ENCODE measurements at places on chromosomes 2 and 18.

DNA sequence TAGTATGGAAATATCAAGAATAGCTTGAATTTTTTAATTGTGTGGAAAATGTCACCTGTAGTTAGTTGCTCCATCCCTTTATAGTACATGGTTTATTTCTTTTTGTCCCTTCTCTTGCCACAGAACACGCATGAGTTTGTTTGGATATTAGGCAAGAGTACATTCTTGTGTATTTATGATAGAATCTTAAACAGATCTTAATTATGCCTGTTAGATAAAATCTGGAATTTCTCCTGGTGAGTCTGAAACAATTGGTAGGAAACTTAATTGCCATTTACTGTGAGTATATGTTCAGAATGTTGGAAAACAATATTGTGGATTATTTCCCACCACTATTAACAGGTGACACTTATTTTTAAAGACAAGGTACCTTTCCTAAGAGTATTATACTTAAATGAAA lies 30.2 kb upstream of the CABYR start:
- no peak for DNase-seq

DNA sequence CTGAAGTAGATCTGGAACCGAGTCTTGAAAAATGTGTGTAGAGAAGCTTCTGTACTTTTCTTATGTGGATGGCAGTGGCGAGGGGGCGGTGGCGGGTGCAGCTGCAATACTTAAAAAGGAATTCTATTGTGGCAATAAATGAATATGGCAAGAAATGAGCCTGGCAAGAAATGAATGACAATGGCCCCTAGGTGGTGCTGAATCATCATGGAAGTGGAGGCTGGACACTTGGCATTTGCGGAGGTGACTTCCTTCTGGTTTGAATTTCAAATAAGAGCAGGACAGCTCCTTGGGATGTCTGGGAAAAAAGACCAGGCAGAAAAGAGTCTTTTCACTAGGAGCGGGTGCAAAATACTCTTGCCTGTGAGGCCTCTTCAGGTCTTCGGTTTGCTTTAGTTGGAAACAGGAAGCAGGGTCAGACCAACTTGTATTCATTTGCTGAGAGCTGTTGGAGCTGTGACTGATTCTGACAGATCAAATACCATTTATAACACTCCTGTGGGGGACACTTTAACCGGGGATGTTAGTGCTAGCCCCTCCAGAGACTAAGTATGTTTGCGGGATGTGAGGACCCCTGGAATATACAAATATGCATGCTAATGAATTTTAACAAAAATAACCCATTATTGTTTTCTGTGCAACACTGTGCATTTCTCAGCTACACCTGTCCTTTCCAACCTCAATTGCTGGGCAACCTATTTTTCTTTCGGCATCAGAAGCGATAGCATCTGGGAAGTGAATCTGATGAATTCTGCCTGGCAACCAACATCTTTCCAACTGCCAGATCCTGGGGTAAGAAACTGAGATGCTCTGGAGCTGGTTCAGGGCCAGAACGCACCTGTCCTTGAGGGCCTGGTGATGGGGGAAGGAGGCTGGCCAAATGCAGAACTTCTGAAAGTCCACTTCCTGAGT lies 35.4 kb downstream of the FASTKD2 start:
- DNase-seq: peak; percentile 13

DNA sequence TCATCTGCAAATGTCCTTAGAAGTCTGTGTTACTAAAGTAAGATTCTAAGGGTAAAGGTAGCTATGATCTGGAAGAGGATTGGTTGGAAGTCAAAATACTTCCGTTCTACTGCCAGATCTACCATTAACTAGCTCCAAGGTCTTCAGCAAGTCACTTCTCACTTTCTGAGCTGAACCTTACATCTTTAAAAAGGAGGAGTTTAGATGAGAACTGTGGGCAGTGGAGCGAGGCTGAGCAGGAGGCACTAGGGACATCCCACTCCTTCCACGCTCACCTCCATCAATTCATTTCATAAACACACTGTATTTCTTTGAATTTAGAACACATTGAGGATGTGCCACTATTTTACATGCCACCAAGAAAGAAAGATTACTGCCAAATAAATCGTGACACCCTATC lies 143.0 kb downstream of the ABCA12 start:
- no peak for DNase-seq

DNA sequence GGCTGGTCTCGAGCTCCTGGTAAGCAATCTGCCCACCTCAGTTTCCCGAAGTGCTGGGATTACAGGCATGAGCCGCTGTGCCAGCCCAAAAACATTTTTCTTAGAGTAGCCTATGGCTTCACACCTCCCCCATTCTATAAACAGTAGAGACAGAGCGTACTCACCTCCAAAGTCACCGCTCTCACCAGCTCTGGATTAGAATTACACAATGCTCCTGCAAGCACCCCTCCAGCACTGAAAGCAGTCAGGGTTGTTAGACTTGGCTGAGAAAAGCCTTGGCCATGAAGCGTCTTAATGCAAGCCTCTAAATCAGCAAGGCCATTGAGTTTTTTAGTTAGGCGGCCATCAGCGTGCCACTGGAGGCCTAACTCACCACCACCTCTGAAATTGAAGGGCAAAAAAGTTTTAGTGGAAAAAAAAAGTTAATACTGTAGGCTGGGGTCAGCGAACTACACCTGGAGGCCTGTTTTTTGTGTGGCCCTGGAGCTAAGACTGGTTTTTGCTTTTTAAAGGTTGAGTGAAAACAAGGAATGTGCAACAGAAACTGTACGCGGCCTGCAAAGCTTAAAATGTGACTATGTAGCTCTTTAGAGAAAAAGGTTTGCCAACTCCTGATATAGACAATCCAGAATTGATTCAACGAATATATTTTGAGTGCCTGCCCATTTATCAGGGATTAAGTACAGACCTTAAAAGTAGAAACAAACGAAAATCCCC lies 34.6 kb downstream of the PREPL start:
- no peak for DNase-seq

- no peak for DNase-seq
Measured at GRCh38 chr18:10475276-10475653, 20.8 kb downstream of the APCDD1 start.

DNA sequence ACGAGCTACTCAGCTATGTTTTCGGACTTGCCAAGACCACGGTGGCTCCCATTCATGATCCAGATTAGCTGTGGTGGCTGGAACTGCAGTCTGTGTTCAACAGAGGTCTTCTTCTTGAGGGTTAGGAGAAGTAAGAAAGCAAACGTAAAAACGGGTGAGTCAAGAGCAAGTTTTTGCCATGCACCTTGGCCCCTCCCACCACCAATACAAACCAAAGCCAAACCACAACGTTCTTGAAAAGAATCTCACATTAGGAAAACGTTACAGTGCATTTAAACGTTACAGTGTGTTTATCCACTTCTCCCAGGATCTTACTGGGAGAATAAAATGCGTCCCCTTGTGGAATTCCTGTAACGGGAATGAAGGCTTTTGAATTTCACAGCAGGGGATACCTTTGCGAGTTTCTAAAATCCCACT lies 725 bp downstream of the FBXO48 start:
- DNase-seq: peak; percentile 61

- DNase-seq: no peak
Measured at GRCh38 chr2:5945742-5946141, 253.6 kb downstream of the SOX11 start.

DNA sequence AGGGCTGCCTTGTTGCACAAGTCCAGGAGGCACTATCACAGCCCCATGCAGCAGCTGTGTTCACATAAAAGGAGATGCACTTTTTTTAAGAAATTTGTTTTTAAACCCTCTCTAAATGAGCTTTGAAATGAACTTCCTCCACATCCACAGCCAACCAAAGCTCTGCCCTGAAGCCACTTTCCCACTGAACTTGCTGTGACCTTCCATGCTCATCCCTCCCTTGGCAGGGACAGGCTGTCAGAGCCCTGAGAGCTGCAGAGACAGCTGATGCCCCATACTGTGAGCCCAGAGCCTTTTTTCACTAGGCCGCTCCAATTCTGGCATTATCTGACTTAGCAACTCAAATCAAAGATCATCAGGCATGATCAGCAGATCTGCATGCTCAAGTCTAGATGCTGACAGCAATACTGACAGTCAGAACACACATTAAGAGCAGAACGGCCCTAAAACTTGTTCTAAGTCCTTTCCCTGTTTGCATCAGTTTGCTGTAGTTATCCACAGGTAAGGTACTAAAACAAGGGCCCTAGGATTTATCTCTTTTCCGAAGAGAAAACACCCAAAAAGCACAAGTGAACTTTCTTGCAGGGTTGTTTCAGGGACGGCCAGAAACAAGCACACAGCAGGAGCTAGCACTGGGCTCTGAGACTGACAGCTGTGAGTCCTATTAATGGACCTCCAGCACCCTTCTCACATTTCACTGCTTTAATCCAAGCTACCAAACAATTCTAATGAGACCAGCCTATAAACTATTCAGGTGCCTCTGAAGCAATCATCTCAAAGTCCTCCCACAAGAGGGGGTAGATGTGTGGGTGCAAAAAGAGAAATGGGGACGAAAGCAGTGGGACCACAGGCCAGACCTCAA lies 34.9 kb downstream of the RNU4ATAC start:
- DNase-seq: no peak

DNA sequence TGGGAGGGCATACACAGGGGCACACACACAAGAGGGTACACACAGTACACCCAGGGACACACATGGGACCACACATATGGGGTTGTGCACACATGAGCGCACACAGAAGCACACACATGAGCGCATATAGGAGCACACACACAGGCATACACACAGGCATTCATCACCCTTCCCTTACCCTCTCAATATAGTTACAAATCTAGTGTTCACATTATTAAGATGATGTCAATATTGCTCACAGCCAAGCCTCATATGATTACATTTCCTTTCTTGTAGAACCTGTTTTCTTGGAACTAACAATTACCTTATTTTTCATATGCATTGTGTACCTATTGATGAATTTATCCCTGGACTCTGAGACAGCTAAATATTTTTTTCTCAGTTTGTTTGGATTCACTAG lies 156.7 kb downstream of the FHOD3 start:
- DNase-seq: no peak
